ENCODE measurements at places on chromosomes 2 and 18. TPM values are rescaled to one million over a fixed set of nuclear protein-coding genes. Genes with fewer than 3 reads are reported as not detected.

The EGR4 gene
- 0.69 TPM for total RNA-seq

The TTR gene
- total RNA-seq: not detected

The TCF23 gene
- total RNA-seq: not detected

The STEAP3 gene
- total RNA-seq: not detected

The DNAH7 gene
- total RNA-seq: not detected

The SF3B1 gene
- total RNA-seq: 662 TPM

The RGPD3 gene
- total RNA-seq: 0.44 TPM

The POTEC gene
- not detected for total RNA-seq

The MAL gene
- 130 TPM for total RNA-seq

All from CD4-positive, CD25-positive, alpha-beta regulatory T cell (primary cell).